Choroid plexus epithelial cell (primary cell): ENCODE measurements at places on chromosomes 1 and 21.

- peak; percentile 64 for DNase-seq
Measured at GRCh38 chr1:110053552-110054428, 16.7 kb downstream of the ALX3 start.

DNA sequence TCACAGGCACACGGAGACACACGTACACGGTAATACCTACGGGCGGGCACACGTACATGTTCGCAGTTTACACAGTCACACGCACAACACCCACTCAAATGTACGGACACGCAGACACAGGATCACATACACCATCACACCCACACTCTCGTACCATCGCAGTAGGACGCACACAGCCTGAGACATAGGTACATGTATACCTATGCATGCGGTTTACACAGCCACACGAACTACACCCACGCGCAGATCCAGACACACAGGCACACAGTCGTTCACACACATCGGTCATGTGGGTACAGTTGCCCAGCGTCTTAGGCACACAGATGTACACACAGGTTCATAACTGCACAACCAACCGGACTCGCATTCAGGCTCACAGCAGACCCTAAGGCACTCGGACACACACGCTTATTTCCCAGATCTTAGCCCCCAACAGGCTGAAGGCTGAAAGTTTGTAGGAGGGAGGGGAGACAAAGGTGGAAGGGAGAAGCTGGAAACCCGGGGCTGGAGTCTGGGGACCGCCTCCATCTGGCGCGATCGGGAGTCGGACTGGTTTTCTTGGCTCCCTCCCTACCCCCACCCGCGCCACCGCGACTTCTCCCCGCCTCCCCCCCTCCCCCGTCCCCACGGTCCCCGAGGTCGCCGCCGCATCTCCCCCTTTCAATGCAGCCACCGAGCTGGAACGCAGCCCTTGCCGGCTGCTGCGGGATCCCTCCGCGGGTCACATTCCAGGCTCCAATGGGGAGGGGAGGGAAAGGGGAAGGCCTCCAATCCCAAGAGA is 51.9 kb upstream of the SYNC start:
- no peak for DNase-seq

GRCh38 chr1:201252944-201253371 is 30.3 kb upstream of the PKP1 start:
- no peak for DNase-seq

GRCh38 chr1:2523891-2524609 is 2.3 kb downstream of the PANK4 start:
- DNase-seq: no peak

GRCh38 chr1:212938846-212939245 is 11.5 kb upstream of the VASH2 start:
- DNase-seq: no peak

- DNase-seq: no peak
Measured at GRCh38 chr1:229839800-229840199, 213.8 kb downstream of the URB2 start.

GRCh38 chr21:42009018-42009830 is 936 bp downstream of the ZBTB21 start:
- DNase-seq: peak; percentile 41

GRCh38 chr1:94095112-94095637 is 25.8 kb downstream of the ABCA4 start:
- DNase-seq: peak; percentile 99

DNA sequence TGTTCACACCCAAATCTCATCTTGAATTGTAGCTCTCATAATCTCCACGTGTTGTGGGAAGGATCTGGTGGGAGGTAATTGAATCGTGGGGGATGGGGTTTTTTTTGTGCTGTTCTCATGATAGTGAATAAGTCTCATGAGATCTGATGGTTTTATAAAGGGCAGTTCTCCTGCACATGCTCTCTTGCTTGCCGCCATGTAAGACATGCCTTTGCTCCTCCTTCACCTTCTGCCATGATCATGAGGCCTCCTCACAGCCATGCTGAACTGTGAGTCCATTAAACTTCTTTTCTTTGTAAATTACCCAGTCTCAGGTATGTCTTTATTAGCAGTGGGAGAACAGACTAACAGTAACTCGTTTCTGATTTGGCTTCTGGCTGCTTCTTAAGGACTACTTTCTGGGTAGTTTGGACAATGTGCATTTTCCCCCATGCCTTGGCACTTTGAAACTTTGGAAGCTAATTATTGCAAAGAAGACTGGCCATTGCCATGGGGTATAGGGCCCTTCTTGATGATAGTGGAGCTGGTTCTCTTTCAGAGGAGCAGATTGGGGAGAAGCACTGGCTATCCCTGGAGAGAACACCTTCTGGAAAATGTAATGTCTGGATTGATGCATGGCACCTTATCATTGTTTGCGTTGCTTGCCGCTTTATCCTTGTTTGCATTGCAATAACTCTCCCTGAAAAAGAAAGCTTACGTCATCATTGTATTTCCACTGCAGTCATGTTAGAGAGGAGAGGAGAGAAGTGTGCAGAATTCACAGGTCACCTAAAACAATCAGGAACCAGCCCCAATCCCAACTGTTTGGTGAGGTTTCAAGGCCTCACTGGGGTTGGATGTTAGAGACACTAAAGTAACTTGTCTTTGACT is 5.9 kb downstream of the CNIH3 start:
- no peak for DNase-seq

DNA sequence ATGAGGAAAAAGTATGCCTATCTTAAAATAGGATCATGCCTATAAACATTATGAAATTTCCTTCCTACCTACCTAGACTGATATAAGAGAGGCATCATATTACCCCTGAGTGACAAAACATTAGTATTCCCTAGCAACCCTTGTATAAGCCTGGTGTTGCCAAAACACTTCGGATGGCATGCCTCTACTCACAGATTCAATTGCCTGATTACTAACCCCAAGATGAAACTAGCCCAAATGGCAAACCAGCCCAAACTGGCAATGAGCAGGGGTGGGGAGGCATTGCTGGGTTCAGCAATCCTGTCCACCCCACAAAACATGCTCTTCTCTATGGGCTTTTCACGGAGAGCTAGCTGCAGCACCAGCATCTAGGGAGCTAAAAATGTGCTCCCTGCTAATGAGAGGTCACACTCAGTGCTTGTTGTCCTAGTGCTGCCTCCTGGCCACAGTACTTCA is 13.9 kb downstream of the PALMD start:
- peak; percentile 61 for DNase-seq

GRCh38 chr1:69246710-69247109 is 321.0 kb upstream of the LRRC7 start:
- DNase-seq: peak; percentile 25

DNA sequence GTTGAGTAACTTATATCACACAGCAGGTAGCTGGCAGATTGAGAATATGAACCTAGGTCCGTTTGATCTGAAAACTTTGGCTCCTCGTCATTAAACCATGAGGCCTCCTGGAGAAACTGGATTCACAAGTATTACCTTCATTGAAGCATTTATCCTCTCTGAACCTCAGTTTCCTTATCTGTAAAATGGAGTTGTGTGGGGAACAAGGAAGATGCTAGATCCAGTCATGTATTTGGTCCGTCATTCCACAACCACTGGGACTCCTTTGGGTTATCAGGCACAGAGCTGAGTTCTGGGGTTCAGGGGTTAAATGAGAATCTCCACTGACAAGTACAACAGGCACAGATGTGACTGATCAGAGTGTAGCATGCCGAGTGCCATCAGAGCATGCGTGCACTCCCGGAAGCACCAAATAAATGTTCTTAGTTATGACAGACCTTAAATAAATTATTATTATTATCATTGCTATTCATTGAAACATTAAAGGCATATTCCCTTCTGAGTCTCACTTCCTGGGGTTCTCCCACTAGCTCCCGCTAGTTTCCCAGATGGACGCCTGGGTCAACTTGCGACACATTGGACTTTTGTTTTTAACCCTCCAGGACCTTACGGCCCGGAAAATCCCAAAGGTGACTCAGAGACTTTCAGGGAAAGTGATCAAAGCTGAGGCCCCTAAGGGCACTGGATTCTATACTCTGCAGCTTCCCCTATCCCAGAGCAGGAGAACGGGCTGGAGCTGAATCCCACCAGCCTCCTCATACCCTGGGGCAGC is 130.6 kb downstream of the PLPP3 start:
- no peak for DNase-seq
